Activated T-helper 1 cell treated with anti-CD3 and anti-CD28 coated beads, Interleukin-12 subunit alpha, Interleukin-12 subunit beta, Interleukin-2, Interleukin-4 antibody, amounts not matched to agents 30 ng/mL and 10 ng/mL and 1 ng/mL, durations not matched to agents 14 hours and 24 hours and 36 hours (primary cell): ENCODE measurements at places on chromosomes 11 and 22.

DNA sequence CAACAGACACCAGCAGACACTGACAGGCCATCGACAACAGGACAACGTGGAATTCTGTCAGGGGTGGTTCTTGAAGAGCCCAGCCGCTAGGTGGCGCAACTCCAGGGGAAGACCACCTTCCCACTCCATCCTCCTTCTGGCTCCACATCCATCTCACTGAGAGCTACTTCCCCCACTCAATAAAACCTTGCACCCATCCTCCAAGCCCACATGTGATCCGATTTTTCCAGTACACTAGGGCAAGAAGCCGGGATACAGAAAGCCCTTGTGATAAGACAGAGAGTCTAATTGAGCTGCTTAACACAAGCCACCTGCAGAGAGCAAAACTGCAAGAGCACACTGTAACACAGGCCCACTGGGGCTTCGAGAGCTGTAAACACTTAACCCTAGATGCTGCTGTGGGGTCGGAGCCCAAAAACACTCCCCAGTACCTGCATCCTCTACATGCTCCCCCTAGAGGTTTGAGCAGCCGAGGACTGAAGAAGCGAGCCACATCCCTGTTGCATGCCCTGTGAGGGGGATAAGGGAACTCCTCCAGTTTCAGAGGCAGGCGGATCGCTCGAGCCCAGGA lies 11.5 kb upstream of the RAB39A start:
- no peak for DNase-seq

- DNase-seq, result no peak
Measured at GRCh38 chr11:9834291-9834690, 170.4 kb downstream of the SWAP70 start.

DNA sequence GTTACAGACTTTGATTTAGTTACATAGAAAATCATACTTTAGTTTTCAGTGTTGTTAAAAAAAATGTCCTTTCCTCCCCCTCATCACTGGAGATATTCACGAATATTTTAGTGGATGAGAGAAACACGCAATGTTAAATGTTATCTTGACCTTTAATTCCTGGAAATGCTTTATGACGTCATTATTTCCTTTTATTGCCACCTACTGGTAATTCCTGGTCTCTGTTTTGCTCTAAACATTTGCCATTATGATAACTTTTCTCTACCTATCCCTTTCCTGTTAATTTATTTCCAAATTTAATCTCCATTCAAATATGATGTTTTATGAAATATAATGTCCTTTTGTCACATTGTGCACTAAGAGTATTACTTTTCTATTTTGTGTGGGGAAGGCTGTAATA lies 770.6 kb downstream of the FAM181B start:
- DNase-seq, result no peak

GRCh38 chr11:123055191-123055901 lies 6.6 kb downstream of the HSPA8 start:
- no peak for DNase-seq

DNA sequence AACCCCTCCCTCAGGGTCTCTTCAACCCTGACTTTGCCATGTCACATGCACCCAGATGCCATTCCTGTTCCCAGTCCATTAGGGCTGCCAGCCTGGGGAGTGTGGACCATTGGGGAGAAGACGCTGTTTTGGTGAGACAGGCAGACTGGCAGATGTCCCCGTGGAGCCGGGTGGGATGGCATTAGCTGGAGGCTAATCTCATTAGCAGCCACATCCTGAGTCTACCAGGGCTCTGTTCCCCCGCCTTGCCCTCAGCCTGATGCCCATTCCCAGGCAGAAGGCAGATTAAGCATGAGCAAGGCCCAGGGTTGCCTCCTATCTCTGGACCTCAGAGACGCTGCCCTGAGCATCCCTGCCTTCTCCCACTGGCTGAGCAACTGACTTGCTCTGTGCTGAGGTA lies 46.4 kb upstream of the ALX4 start:
- DNase-seq, result no peak

GRCh38 chr11:128728767-128729587 lies 35.1 kb downstream of the FLI1 start:
- no peak for DNase-seq

DNA sequence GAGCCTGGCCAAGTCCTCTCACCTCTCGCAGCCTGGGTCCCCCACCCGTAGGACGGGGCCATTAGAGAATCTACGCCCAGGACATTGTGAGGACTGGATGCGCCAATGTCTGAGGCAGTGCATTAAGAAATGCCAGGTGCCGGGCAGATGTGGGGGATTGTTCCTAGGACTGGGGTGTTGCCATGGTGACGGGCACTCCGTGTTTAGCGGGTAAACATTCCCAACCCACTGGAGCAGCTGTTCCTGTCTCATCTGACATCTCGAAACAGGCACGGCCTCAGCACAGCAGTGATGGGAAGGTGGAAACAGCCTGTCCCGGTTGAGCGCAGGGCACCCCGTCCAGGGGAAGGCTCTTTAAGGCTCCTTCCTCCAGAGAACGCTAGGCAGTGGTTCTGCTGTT lies 99.6 kb upstream of the RTL6 start:
- no peak for DNase-seq

DNA sequence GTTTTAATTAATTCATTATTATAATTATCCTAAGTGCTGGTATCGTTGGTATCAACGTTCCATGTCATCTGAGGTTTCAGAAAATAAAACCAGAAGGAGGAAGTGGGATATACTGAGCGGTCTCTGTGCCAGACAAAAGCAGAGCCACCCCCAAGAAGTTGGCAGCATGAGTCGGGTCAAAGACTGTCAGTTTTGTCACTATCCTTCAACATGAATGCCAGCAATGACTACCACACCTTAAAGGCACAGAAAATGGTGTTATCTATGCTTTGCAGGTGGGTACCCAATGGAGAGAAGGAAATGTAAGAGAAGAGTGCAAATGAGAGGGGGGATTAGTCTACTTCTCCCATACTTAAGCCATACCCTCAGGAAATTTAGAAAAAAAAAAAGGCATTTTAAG lies 408.5 kb downstream of the OPCML start:
- no peak for DNase-seq

DNA sequence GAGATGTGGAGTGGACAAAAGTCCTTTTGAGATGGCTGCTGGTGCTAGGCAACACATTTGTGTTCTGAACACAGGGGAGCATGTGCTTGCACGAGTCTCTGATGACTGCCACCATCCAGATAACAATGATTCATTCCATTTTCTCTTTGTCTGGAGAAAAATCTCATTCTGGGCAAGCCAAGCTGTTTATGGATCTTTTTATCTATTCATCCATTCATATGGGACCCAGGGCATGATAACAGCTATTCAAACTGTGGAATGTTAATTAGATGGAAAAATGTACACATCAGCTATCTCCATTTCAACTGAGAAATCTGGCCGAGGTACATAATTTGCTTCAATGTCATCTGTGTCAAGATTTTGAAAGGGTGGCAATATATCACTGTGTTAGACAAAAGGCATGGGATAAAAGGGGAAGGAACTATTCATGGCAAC lies 117.5 kb upstream of the ZBED5 start:
- DNase-seq, result no peak

DNA sequence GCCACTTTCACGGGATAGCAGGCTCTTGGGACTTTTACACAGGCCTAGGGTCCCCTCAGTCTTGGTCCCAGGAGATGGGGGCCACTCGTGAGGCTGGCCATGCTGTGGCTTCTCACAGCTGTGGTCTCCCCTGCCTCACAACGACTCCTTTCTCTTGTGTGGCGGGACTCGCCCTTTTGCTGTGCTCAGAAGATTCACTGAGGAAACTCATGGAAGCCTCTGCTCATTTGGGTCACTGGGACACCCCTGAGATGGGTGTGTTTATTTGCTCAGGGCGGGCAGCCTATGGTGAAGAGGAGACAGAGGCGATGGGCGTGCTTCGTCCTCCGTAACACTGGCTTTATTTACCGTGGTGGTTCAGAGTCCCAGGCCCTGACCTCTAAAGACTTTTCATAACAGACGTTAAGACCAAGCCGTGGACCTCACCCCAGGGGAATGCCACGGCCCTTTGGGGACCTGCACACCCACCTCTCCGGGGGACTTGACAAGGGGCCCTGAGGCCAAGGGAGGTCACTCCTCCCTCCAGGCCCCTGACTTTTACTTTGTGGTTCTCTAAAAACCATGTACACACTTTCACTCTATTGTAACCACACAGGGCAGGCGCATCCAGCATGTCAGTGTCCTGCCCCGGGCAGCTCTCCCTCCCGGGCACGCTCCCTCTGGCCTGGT lies 15.5 kb downstream of the TEF start:
- no peak for DNase-seq

- no peak for DNase-seq
Measured at GRCh38 chr11:13826505-13827278, 135.8 kb upstream of the SPON1 start.

- no peak for DNase-seq
Measured at GRCh38 chr22:49535126-49535525, 292.5 kb downstream of the BRD1 start.

DNA sequence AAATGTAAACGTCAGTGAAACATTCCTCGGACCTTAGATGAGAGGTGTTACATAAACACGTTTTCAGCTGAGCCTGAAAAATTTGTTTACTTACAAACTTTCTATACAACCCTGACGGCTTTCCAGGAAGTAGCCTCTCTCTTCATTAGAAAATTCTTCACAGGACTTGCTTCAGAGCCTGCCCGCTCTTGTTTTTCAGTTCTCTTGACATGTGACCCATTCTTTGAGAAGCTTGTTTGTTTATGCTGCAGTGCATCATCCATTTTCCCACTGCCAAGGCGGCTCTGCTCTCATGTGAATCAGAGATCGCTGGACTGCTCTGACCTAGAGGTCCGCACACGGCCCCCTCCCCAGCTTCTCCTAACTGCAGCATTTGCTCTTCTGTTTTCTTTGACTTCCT lies 47.9 kb upstream of the ARHGAP42 start:
- DNase-seq, result no peak

DNA sequence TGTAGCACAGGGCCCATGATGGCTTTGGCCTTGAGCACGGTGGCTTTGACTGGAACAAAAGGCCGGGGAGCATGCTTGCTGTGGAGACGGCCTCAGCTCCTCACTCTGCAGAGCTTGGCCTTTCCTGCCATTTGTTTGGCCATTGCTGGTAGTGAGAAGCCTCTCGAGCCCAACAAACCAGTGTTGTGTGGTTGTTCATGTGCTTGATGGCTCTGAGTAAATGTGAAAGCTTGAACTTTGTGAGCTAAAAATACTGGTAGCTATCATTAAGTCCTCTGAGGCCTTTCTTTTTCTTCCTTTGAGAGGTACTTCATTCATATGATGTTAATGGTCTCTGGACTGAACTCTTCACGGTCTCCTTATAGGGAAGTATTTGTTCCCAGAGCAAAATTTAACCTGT lies 39.6 kb downstream of the NAT10 start:
- DNase-seq, result no peak

- DNase-seq, result no peak
Measured at GRCh38 chr11:22162756-22163155, 30.1 kb upstream of the ANO5 start.

- no peak for DNase-seq
Measured at GRCh38 chr11:122692444-122692843, 36.9 kb downstream of the UBASH3B start.

GRCh38 chr11:126319374-126319740 lies 15.5 kb downstream of the DCPS start:
- no peak for DNase-seq

- no peak for DNase-seq
Measured at GRCh38 chr11:121099885-121100284, 1.2 kb upstream of the TECTA start.

GRCh38 chr11:11306855-11307254 lies 46.2 kb downstream of the CSNK2A3 start:
- no peak for DNase-seq

DNA sequence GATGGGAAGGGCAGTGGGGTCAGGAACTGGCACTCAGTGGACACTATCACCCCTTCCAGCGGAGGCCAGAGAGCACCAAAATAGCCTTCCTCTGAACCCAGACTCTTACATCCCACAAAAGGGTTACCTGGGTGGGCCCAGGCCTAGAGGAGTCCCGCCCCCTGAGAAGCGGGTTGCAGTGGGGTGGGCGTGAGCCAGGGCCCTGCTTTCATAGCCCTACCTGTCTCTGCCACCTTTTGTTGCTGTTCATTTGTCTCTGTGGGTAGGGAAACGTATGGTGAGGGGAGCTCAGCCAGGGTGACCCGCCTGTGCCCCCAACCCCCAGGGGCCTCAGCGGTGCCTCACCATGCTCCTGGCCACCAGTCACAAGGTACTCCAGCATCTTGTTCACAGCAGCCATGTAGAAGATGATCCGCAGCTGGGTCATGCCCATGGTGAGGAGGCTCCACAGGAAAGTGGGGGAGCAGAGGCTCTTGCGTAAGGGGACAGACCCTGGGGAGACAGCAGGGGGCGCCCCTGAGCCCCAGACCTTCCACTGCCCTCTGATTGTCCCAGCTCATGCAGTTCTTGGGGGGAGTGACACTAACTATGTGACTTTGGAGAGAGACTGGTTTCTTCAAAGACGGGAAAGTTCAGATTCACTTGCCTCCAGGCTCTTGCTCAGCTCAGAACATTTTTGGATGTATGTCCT lies 24.0 kb downstream of the SLC43A1 start:
- DNase-seq, result no peak
